ENCODE measurements at places on chromosomes 16 and 17.

DNA sequence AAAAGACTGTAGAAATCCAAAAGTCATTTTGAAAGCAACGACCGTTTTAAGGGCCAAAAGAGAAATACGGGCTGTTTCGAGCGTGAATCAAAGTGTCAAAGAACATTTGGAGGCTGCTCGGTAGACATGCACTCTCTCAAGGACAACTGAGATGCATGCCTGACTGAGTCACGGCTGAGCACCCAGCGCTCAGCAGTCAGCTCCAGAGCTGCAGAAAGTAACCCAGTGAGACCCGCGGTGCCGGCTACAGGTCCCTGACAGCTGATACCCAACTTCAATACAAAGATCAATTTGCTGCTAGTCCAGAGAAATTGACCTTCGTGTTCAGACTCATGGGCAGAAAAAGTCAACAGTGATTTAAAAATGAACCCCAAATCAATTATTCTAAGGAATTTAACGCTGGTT, 214.9 kb downstream of the STX8 start:
- no peak for DNase-seq

- DNase-seq = no peak
These were observed 27.7 kb upstream of the HS3ST2 start for GRCh38 chr16:22786284-22786683.

DNA sequence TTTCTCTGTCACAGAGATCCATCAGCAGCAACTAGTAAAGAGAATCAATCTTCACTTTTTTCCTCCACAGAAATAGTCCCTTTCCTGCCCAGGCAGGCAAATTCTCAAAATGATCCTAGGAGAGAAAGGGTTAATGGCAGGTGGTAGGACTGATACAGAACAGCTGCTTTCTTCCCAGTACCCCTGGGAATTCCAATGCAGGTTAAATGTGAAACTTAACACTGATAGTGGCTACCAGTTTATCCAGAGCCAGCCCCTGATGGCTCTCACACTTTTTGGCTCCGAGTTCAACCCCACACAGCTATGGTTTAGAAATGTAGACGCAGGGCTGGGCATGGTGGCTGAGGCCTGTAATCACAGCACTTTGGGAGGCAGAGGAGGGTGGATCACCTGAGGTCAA, 22.2 kb downstream of the MARVELD3 start:
- DNase-seq = no peak

DNA sequence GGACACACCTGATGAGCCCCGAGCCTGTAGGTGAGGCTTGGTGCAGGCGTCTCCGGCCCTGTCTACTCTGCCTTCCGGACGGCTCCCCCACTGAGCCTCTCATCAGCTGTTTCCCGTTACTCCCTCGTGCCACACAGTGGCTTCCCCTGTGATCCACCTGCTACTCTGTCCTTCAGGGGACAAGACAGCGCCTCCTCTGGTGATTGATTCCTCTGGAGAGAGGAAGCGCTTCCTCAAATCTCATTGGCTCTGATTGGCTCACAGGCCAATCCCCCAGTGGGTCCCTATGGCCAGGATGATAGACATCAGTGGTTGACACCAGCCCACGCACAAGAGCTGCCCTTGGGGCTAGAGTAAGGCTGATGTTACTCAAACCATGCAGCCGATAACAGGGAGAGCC, 24.0 kb downstream of the RNF213 start:
- peak; percentile 53 for DNase-seq

- DNase-seq = peak; percentile 32
These were observed 11.4 kb downstream of the NETO2 start for GRCh38 chr16:47132308-47132707.

DNA sequence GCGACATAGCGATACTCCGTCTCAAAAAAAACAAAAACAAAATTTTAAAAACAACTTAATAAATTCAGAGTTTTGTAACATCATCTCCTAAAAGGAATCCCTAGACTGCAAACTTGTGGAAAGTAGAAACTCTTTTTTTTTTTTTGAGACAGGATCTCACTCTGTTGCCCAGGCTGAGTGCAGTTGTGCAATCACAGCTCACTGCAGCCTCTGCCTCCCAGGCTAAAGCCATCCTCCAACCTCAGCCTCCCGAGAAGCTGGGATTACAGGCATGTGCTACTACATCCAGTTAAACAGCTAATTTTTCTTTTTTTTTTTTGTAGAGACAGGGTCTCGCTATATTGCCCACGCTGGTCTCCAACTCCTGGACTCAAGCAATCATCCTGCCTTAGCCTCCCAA, 19.7 kb downstream of the EZH1 start:
- DNase-seq = no peak

DNA sequence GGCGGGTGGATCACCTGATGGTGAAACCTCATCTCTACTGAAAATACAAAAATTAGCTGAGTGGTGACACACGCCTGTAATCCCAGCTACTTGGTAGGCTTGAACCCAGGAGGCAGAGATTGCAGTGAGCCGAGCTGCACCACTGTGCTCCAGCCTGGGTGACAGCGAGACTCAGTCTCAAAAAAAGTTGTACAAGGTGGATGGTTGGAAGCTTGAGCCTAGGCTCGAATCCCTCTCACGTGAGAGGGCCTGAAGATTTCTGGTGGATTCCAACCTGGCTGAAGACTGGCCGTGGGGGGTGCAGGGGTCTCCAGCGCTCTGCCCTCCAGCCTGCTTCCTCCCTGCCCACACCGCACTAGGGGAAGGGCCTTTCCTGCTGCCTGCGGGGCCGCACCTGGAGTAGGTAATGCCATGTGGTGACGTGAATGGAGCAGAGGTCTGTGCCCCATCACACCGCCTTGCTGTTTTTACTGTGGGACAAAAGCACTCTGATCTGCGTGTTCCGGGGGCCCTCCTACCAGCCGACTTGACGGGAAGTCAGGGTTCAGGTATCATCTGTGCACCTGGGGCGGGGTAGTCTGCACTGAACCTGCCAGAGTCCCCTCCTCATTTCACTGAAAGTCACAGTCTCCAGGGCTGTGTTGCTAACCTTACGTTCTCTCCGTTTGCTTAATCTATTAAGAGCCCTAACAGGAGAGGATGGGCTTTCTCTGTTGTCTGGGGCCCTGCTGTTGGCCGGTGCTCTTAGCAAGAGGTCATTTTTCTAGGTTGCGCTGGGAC, 4.2 kb downstream of the RPL13 start:
- DNase-seq = peak; percentile 60

GRCh38 chr16:80457871-80458270, 82.9 kb upstream of the DYNLRB2 start:
- no peak for DNase-seq

DNA sequence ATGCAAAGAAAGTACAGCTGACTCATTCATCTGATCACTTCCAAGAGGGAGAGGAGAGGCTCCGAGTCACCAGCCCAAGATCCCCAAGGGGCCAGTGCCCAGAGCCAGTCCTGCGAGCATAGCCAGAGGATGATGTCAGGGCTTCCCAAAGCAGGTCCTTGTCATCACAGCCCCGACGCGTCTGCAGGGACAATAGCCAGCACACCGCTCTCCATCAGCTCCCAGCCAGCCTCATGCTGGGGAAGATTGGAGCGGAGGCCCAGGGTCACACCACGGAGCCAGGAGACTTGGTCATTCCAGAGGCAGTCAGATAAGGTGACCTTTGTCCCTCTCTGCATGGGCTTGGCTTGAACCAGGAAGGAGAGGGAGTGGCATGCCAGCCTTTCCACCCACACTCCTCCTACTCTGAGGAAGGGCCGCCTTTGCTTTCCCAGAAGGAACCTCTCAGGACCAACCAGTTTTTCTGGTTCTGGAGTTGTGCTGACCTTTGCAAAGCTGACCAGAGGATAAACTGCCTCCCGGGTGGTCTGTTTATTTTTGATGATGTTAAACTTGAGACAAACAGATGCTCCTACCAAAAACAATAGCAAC, 58.3 kb upstream of the ARHGAP44 start:
- DNase-seq = no peak

- DNase-seq = no peak
These were observed 20.1 kb downstream of the RAB40C start for GRCh38 chr16:609984-610383.

DNA sequence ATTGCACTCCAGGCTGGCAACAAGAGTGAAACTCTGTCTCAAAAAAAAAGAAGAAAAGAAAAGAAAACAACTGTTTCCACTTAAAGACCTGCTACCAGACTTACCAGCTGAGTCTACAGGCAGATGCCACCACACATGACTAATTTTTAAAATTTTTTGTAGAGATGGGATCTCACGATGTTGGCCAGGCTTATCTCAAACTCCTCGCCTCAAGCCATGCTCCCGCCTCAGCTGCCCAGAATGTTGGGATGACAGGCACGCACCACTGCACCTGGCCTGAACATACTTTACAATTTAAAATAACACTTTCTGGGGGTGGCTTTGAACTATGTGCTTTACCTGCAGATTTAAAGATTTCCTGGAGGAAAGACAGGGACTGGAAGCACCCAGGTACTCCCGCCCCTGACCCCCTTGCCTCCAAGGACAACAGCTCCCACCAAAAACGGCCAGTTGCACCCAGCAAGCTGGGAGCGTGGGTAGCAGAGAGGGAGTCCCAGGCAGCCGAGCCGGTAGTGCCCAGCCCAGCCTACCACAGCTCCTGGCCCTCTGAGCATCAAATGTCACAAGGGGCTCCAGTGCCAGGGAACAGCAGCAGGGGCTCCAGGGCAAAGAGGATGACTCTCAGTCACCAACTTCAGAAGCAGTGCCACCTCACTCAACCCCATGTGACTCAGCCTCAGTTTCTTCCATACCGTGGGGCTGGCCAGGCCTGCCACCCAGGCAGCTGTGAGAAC, 262.9 kb downstream of the PARN start:
- no peak for DNase-seq

DNA sequence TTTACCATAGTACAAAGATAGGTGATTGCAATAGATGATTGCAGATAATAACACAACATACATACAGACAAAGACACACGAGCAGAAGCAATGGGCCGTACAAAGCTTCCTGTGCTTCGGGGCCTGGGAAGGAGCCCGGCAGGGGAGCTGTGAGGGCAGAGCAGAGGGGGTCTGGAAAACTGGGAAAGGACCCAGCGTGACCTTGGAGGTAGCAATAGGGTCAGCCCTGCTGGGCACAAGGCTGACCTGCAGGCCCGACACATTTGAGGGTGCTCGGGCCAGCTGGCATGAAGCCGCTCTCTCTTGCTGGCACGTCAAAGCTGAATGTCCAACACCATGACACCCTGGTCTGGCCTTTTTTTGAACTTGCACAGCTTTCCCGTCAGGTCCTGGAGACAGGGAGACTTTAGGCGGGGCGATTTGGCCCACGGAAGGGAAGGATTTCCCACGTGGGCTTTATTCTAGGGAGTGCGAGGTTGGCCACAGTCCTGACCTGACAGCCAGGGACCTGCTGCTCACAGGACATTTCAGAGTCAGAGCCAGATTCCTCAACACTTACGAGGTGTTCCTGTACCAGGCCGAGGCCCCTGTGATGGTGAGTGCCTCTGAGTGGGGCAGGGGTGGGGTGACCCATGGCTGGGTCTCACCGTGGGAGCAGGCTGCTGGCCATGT, 83.2 kb downstream of the NTN1 start:
- DNase-seq = no peak

GRCh38 chr16:4115209-4115948, 863 bp downstream of the ADCY9 start:
- DNase-seq = no peak

DNA sequence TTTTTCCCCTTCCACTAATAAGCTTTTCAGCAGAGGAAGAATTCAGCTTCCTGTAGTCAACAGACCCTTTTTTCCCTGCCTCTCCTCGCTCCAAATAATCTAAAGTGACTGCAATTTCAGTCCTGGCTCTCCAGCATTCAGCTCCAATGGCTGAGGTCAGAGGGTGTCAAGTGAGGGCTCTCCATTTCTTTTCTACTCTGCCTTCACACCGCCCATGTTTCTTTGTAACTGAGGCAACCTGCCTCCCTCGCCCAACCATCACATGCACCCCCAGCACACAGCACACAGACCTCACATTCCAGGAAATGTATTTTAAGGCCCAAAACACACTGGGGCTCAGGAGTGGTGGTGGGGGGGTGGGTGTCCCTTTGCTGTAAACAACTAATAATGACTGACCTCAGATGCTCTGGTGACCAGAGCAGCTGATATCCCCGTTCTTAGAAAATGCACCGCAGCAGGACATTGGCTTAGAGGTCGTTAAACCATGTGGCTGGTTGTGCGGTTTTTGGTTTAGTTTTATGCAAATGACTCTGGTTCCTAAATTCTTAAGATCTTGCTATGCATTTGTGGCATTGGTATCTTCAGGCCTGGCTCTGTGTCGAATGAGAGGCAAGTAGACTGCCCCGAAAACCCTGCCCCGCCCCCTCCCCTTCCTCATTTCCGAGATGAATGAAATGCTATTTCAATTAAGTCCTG, 203.6 kb downstream of the ZFHX3 start:
- peak; percentile 72 for DNase-seq

DNA sequence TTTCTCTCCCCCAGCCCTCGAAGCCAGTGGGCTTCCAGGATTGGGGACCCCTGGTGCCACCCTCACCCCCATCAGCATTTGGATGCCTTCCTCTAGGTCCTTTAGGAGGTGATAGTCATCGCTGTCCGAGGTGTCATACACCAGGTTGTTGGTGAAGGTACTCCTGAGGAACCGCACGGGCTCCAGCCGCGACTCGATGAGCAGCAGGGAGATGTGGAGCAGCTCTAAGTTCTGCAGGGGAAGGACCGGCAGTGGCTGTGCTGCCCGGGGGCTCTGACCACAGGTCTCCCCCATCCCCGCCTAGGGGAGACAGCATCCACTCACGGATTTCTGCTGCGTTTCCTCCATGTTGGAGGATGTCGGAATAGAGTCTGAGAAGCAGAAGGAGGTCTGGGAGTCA, 962 bp downstream of the CSHL1 start:
- DNase-seq = no peak

DNA sequence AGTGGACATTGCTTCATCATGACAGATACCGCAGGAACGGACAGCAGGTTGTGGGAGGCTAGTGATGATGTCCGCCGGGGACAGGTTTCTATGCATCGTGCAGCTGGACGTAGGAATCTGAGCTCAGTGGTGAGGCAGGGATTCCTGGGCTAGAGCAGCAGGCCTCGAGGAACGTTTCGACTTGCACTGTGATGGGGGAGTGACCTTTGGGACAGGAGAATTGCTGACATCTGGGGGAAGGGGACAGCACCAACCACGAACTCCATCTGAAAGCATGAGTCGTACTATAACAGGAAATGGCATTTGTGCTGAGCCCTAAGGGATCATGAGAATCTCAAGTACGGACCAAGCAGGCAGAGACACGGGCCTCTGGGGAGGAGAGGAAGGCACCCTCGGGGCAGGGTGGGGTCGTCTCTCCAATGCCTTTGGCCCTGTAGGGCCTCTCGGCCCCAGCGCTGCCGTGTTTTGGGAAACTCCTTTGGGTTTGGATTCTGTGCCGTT, 65.8 kb upstream of the ENDOV start:
- DNase-seq = no peak

GRCh38 chr17:69164206-69164605, 22.5 kb upstream of the ABCA6 start:
- DNase-seq = no peak

Measured in OCI-M1 (cell line).